Body of pancreas (tissue), 4 donors: ENCODE measurements at places on chromosomes 13 and 19. TPM values are rescaled to one million over a fixed set of nuclear protein-coding genes. Genes with fewer than 3 reads are reported as not detected.
A peak's percentile ranks its signal among the peaks of the same experiment; 100 is the strongest.

Gene LHB
- total RNA-seq, result 45.8 TPM

DNA sequence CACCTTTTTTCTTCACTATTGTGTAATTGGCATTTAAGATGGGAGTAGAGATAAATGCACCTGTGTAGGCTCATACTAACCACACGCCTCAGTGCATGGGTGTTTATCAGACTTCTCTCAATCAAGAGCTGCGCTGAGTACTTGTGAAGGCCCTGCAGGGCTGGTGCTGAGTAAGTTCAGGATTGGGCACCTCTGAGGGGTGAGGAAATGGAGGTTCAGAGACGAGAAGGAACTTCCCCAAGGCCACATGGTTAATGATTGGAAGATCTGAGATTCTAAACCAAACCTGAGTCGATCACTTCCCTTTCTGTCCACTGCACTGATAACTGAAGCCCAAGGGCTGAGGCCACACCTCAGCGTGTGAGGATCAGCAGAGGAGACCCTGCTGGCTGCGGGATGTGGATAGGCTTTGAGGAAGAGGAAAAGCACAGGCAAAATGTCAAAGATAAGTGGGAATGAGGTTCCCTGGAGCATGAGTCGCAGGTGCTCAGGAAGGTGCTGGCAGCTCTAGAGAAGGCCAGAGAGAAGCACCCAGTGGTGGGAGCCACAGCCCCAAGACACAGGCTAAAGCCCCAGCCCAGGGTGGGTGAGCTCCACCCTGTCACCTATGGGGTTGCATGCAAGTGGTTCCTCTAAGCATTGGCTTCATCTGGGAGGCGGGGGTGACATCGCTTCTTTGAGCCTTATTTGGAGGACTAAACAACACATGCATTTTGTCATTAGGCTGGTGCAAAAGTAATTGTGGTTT is 32.3 kb upstream of the GJB6 start:
- DNase-seq, result no peak
- H3K4me3 ChIP-seq, result no peak overlapping the region
- H3K27ac ChIP-seq, result no peak overlapping the region
- no peaks in the 10 kb centered on the region for H3K36me3 ChIP-seq
- no peaks in the 10 kb centered on the region for H3K4me1 ChIP-seq
- no peaks in the 10 kb centered on the region for H3K27me3 ChIP-seq

DNA sequence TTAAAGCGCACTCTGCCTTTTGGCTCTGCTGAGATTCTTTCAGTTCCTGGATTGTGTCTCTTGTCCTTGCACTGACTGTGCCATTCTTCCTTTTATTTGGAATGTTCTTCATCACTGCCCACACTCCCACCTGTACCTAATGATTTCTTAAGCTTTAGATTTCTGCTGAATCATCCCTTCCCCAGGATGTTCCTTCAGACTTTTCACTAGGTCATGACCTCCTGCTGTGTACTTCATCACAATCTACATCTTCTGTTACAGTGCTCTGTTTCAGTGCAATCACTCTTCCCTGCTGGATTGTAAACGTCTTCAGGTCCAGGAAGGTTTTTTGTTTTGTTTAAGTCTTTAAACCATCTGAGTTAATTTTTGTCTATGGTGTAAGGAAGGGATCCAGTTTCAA is 281.0 kb downstream of the ATP8A2 start:
- no peaks in the 10 kb centered on the region for H3K36me3 ChIP-seq
- no peaks in the 10 kb centered on the region for H3K27me3 ChIP-seq
- H3K4me3 ChIP-seq, result no peak overlapping the region
- H3K4me1 ChIP-seq, result no peaks in the 10 kb centered on the region
- no peak overlapping the region for H3K27ac ChIP-seq

DNA sequence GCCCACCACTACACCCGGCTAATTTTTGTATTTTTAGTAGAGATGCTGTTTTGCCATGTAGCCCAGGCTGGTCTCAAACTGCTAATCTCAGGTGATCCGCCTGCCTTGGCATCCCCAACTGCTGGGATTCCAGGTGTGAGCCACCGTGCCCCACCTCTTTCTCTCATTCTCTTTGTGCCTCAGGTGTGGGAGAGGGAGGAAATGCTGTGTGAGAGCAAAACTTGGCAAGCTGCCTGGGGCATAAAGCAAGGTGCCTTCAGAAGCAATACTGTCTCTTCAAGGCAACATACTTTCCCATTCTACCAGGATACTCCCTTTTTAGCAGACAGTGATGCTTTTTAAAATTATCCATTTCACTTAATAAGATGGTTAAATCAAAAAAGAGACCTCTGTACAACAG is 53.2 kb upstream of the RFC3 start:
- no peaks in the 10 kb centered on the region for H3K27me3 ChIP-seq
- no peaks in the 10 kb centered on the region for H3K36me3 ChIP-seq
- no peaks in the 10 kb centered on the region for H3K4me1 ChIP-seq
- H3K4me3 ChIP-seq, result no peak overlapping the region

Gene TINCR
- total RNA-seq, result 0.52 TPM

DNA sequence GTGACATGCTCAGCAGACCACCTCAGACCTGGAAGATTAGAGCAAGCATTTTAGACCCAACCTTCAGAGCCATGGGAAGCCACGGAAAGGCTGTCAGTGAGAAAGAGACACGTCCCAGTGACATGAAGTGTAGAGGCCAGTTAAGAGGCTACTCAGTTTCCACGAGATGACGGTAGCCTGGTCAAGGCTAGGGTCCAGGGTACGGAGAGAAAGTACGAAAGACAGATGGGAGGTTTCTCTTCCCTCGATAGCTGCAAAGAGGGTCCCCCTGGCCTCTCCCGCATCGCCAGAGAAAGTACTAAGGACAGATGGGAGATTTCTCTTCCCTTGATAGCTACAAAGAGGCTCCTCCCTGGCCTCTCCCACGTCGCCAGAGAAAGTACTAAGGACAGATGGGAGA is 8.6 kb downstream of the ZSCAN5A start:
- H3K27me3 ChIP-seq, result no peaks in the 10 kb centered on the region
- no peaks in the 10 kb centered on the region for H3K36me3 ChIP-seq
- no peak overlapping the region for H3K27ac ChIP-seq
- no peaks in the 10 kb centered on the region for H3K4me1 ChIP-seq
- no peak for DNase-seq

Gene BORA
- total RNA-seq, result 0.99 TPM

Gene RFPL4AL1
- total RNA-seq, result not detected

Gene SYCN
- 2,614 TPM for total RNA-seq

Gene PABPC3
- not detected for total RNA-seq

DNA sequence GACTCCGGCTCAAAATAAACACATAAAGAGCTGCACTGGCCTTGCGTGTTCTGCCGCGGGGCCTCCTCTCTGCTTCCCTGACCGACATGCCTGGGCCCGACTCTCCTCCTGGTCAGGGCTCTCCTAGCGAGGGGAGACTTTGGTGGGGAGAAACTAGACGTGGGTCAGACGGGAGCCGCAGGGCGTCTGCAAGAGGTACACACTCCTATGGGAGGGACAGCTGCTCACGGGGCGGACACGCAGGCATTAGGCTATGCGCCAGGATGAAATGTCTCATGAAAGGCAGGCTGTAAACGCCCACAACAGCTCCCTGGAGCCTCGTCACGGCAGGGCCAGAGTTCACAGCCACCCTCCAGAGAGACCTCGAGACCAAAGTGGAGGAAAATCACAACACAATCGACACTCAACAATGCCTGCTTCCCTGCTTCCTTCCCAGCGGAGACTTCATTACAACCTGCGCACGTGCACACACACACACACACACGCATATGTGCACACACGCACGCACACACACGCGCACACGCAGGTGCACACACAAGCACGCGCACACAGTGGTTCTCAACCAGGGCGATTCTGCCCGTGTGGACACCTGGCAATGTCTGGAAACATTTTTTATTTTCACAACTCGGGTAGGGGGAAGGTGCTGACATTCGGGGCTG is 5.8 kb downstream of the SLC39A3 start:
- H3K27me3 ChIP-seq, result no peaks in the 10 kb centered on the region
- no peak overlapping the region for H3K27ac ChIP-seq
- DNase-seq, result no peak

Gene PSG4
- total RNA-seq, result not detected

DNA sequence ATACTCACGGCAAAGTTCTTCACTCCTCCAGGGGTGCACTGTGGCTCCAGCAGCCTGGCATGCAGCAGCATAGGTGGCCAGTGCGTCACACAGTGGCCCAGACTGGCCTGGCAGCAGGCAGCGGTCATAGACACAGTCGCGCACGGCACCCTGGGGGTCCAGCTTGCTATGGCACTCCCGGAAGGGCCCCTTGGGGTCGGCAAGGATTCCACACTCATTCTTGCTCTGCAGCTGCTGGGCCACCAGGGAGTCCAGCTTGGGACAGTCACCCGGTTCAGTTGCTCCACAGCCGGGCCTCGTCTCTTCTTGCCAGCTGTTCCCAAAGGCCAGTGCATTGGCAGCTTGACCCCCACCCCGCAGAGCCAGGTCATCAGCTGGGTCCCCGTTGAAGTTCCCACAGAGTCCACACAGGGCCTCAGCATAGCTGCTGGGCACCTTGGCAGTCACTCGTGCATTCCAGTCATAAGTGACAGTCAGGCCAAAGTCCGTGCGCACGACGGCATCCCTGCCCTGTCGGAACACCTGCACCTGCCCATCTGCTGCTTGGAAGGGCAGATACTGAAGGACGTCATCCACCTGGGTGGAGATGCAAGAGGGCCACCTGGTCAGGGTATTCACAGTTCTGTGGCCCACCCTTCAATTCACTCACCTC is 20.6 kb downstream of the FCGBP start:
- peaks cover 8% of the 10 kb centered on the region for H3K4me1 ChIP-seq
- DNase-seq, result peak; percentile 34
- H3K4me3 ChIP-seq, result no peak overlapping the region
- no peak overlapping the region for H3K27ac ChIP-seq
- H3K36me3 ChIP-seq, result no peaks in the 10 kb centered on the region

DNA sequence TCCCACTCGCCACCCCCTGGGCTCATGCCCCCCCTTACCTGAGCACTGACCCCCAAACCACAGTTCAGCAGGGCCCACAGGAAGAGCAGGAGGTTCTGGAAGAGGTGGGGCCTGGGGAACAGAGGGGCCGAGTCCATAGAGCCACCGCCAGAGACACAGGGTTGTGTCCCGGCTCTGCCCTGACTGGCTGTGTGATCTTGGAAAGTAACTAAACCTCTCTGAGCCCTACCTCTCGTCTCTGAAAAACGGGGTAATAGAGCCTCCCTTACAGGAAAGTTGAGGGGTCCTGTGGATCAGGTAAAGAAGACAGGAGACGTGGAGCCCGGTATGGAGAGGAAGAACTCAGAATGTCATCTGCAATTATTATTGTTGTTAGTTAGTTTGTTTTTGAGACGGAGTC is 2.0 kb downstream of the ADAMTSL5 start:
- DNase-seq, result no peak
- no peak overlapping the region for H3K4me3 ChIP-seq
- no peak overlapping the region for H3K27ac ChIP-seq
- H3K4me1 ChIP-seq, result peaks cover 24% of the 10 kb centered on the region

DNA sequence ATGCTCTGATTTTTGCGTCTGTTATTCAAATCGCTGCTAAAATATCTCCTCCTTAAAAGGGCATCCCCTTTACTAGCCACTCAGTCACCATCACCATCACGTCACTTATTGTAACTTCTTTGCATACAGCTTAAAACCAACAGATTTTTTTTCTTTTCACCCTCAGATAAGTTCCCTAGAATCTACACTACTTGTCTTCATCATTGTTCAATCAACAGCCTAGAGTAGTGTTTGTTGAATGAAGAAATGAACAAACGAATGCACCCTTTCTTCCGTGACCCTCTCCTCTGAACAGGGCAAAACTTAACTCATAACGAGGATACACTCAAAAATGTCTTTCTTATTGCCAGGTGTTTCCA is 1.1 kb upstream of the AKAP11 start:
- H3K36me3 ChIP-seq, result no peaks in the 10 kb centered on the region
- no peak for DNase-seq
- H3K4me3 ChIP-seq, result no peak overlapping the region
- peaks cover 12% of the 10 kb centered on the region for H3K4me1 ChIP-seq
- H3K27me3 ChIP-seq, result no peaks in the 10 kb centered on the region
- no peak overlapping the region for H3K27ac ChIP-seq

DNA sequence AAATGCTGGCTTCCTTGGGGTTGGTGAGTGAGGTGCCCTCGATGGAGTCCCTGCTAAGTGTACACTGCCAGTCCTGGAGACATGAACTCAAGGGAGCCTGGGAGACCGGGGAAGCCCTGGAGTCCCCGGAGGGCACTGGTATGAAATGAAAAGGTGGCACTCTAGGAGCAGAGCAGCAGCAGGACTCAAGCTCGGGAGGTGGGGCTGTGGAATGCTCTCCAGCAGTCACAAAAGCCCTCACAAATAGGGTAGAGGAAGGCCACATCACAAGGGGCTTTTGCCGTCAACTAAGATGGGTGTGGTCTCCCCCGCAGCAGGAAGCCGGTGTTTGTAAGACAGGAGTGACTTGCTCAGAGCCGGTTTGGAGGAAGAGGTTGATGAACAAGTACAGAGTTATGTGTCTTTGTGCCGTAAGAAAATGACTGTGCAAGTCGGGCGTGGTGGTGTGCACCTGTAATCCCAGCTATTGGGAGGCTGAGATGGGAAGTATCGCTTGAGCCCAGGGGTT is 19.3 kb downstream of the CCNE1 start:
- H3K27ac ChIP-seq, result no peak overlapping the region
- H3K4me1 ChIP-seq, result no peaks in the 10 kb centered on the region
- no peak overlapping the region for H3K4me3 ChIP-seq
- no peak for DNase-seq

DNA sequence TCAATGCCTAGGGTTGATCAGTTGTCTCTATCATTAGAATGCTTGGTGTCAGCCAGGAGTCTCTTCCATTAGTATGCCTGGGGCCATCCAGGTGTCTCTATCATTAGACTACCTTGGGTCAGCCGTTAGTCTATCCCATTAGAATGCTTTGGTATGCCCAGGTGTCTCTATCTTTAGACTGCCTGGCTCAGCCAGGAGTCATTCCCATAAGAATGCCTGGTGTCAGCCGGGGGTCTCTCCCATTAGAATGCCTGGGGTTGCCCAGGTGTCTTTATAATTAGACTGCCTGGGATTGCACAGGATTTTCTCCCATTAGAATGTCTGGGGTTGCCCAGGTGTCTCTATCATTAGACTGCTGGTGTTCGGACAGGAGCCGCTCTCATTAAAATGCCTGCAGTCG is 1442.9 kb downstream of the UQCRFS1 start:
- no peak overlapping the region for H3K27ac ChIP-seq
- H3K36me3 ChIP-seq, result peaks cover 2% of the 10 kb centered on the region
- DNase-seq, result no peak

Gene SLC7A10
- total RNA-seq, result 0.78 TPM

- DNase-seq, result no peak
- peaks cover 5% of the 10 kb centered on the region for H3K4me1 ChIP-seq
- H3K4me3 ChIP-seq, result no peak overlapping the region
- no peaks in the 10 kb centered on the region for H3K36me3 ChIP-seq
These were observed 32.2 kb downstream of the VASP start for GRCh38 chr19:45539459-45539858.

Gene ELSPBP1
- total RNA-seq, result not detected

Gene C19orf47
- 19.8 TPM for total RNA-seq
